ENCODE measurements at places on chromosomes 4 and X.

- H3K36me3 ChIP-seq: peaks cover 7% of the 10 kb centered on the region
- H3K27ac ChIP-seq: no peak overlapping the region
- H3K4me3 ChIP-seq: no peak overlapping the region
- no peaks in the 10 kb centered on the region for H3K4me1 ChIP-seq
- DNase-seq: no peak
Observed at GRCh38 chr4:128159967-128160366, 98.9 kb downstream of the LARP1B start.

- no peak for DNase-seq
- H3K4me3 ChIP-seq: no peak overlapping the region
- no peak overlapping the region for H3K27ac ChIP-seq
- H3K4me1 ChIP-seq: peaks cover 6% of the 10 kb centered on the region
- no peaks in the 10 kb centered on the region for H3K36me3 ChIP-seq
Observed at GRCh38 chr4:86916392-86916791, 18.4 kb upstream of the AFF1 start.

DNA sequence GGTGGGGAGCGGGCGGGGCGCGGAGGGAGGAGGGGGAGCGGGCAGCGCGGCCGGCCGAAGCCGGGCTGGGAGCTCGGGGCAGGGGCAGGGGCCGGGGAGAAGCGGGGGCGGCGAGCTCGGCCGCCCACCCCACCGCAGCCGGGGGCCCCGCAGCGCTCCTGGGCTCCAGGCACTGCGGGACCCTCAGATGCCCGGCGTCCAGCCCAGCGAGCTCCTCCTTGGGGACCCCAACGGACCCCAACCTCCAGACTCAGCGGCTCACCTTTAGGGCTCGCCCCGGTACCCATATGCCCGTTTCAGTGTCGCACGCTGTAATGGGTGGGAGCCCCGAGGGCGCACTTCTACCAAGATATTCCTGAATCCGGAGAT lies 357 bp upstream of the ADGRG2 start:
- H3K27ac ChIP-seq: no peak overlapping the region
- H3K4me1 ChIP-seq: no peaks in the 10 kb centered on the region
- DNase-seq: no peak

DNA sequence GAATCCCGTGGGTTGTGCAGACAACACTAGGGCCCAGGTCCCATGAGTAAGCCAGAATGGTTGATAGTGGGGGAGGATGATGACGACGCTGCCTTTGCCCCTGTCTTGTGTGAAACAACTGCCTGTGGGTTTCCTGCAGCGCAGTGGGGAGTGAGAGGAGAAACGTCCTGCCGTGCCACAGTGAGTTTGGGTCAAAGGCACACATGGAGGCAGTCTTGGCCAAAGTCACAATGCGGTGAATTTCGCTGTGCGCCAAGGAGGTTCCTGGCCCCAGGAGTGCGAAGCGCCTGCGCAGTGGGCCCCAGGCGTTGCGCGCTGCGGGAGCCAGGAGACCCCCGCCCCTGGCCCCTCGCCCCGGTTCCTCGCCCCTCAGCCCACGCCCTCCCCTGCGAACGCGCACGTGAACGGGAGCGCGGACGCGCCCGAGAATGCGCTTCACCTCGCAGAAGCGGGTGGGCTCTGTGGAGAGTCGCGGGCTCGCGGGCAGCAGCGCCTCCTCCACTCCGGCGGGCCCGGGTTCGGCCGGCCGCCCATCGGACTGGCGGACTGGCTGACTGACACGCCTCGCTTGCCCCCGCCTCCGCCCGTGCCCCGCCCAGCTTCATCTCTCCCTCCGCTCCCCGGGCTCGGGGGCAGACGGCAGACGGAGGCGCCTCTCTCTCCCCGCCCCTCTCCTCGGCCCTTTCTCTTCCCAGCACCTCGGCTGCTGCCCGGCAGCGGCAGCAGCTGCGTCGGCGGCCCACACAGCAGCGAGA lies at the start of gene NUDT10:
NUDT10 (plus strand) TSS at position 635 of the 755 bp plus-strand sequence. CDS start 144 bp downstream, outside the sequence.
- H3K36me3 ChIP-seq: no peaks in the 10 kb centered on the region
- H3K4me1 ChIP-seq: peaks cover 13% of the 10 kb centered on the region
- peak; percentile 52 for DNase-seq
- no peaks in the 10 kb centered on the region for H3K27me3 ChIP-seq

GRCh38 chrX:112223391-112223790 lies 140.8 kb upstream of the TRPC5 start:
- no peaks in the 10 kb centered on the region for H3K4me1 ChIP-seq
- H3K27ac ChIP-seq: no peak overlapping the region
- no peak overlapping the region for H3K4me3 ChIP-seq
- DNase-seq: no peak
- peaks cover 2% of the 10 kb centered on the region for H3K27me3 ChIP-seq

GRCh38 chr4:150173432-150173861 lies 95.2 kb downstream of the DCLK2 start:
- H3K27me3 ChIP-seq: no peaks in the 10 kb centered on the region
- H3K4me3 ChIP-seq: no peak overlapping the region
- DNase-seq: no peak
- H3K27ac ChIP-seq: no peak overlapping the region

- H3K27ac ChIP-seq: no peak overlapping the region
- H3K4me3 ChIP-seq: no peak overlapping the region
- no peaks in the 10 kb centered on the region for H3K4me1 ChIP-seq
Observed at GRCh38 chr4:164946810-164947209, 30.6 kb downstream of the TRIM61 start.

- no peaks in the 10 kb centered on the region for H3K4me1 ChIP-seq
- no peak overlapping the region for H3K27ac ChIP-seq
- H3K4me3 ChIP-seq: no peak overlapping the region
- peaks cover 19% of the 10 kb centered on the region for H3K27me3 ChIP-seq
- H3K36me3 ChIP-seq: no peaks in the 10 kb centered on the region
Observed at GRCh38 chr4:5979981-5980380, 38.2 kb downstream of the C4orf50 start.

DNA sequence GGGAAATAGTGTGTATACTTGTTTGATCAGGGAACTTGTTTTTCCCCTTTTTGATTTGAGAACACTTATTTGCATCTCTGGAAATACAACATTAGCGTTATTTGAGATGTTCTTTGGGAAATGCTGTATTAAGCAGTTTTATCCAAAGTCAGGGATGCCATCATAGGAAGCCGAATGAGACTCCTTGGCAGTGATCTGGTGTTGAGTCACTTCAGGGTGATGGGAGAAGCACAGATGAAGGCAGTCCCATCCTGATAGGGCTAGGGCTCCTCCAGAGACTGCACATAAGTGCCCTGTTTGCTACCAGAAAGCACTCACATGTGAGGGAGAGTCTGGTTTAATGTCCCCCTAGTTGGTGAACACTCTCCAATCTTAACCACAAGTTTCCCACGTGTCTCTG lies 62.3 kb downstream of the IL1RAPL1 start:
- no peaks in the 10 kb centered on the region for H3K36me3 ChIP-seq
- no peak for DNase-seq
- no peak overlapping the region for H3K27ac ChIP-seq
- H3K4me3 ChIP-seq: no peak overlapping the region

GRCh38 chr4:19776021-19776459 lies 475.7 kb upstream of the SLIT2 start:
- H3K4me3 ChIP-seq: no peak overlapping the region
- no peaks in the 10 kb centered on the region for H3K27me3 ChIP-seq
- no peak overlapping the region for H3K27ac ChIP-seq
- H3K4me1 ChIP-seq: no peaks in the 10 kb centered on the region
- DNase-seq: no peak

GRCh38 chr4:141078871-141079270 lies 54.4 kb downstream of the RNF150 start:
- no peak for DNase-seq
- no peak overlapping the region for H3K4me3 ChIP-seq
- H3K36me3 ChIP-seq: no peaks in the 10 kb centered on the region
- no peaks in the 10 kb centered on the region for H3K27me3 ChIP-seq

GRCh38 chr4:175954685-175955084 lies 111.0 kb upstream of the WDR17 start:
- DNase-seq: no peak
- H3K27me3 ChIP-seq: no peaks in the 10 kb centered on the region
- H3K27ac ChIP-seq: no peak overlapping the region
- no peak overlapping the region for H3K4me3 ChIP-seq

DNA sequence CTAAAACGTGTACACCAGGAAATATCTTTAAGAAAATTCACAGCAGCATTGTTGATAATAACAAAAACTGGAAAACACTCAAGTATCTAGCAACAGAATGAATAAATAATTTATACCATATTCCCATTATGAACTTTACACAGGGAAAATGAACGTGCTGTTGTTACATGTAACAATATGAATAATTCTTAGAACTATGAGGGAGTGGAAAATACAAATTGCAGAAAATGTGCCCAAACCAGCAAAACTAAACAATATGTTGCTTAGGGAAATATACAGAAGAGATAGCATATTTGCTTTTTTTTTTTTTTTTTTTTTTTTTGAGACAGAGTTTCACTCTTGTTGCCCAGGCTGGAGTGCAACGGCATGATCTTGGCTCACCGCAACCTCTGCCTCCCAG lies 14.8 kb upstream of the FAT1 start:
- no peaks in the 10 kb centered on the region for H3K27me3 ChIP-seq
- no peaks in the 10 kb centered on the region for H3K36me3 ChIP-seq
- no peak overlapping the region for H3K4me3 ChIP-seq
- no peak overlapping the region for H3K27ac ChIP-seq

DNA sequence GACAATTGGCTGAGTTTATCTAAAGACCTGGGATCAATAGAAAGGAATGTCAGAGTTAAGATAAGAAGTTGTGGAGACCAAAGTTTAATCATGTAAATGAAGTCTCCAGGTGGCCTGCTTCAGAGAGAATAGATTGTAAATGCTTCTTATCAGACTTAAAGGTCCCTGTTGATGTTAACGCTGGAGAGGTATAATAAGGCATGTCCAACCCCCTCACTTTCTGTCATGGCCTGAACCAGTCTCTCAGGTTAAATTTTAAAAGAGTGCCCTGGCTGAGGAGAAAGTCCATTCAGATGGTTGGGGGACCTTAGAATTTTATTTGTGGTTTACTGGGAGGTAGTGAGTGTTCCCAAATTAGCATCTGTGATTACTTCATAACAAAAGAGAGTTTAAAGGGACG lies 86.7 kb downstream of the AKAP4 start:
- H3K4me1 ChIP-seq: no peaks in the 10 kb centered on the region
- DNase-seq: no peak
- H3K36me3 ChIP-seq: no peaks in the 10 kb centered on the region
- peaks cover 1% of the 10 kb centered on the region for H3K27me3 ChIP-seq
- H3K27ac ChIP-seq: no peak overlapping the region

DNA sequence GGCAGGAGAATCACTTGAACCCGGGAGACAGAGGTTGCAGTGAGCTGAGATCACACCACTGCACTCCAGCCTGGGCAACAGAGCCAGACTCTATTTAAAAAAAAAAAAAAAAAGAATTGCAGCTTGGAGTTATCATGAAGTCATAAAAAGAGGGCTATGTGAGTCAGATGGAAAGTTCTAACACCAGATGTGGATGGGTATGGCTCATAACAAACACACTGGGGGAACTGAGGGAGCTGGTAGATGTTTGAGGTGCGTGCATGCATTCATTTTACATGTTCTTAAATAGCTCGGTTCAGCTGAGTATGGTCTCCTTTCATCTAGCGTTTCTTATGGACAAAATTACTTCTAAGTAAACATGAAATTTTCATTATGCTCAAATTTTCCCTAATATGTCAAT lies 11.7 kb downstream of the TRMT2B start:
- no peak for DNase-seq
- H3K36me3 ChIP-seq: peaks cover 10% of the 10 kb centered on the region
- no peak overlapping the region for H3K4me3 ChIP-seq
- no peaks in the 10 kb centered on the region for H3K27me3 ChIP-seq
- no peaks in the 10 kb centered on the region for H3K4me1 ChIP-seq

DNA sequence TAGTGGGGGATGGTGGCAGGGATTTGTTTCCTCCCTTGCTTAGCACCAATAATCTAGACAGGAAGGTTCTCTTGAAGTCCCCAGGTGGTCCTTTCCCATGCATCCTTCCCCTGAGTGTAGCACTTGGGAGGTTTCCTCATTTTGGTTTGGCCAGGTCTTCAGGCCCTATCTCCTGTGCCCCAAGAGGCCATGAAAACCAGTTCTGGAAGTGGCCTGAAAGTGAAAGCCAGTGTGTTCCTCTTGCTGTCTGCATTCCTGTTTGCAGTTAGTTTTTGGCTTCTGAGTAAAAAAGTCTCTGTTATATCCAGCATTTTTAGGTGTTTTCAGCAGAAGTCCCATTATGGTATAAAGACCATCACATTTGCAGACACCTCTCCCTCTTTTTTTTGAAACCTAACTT lies 59.5 kb downstream of the MTM1 start:
- H3K27ac ChIP-seq: no peak overlapping the region
- DNase-seq: no peak
- H3K36me3 ChIP-seq: peaks cover 13% of the 10 kb centered on the region
- peaks cover 2% of the 10 kb centered on the region for H3K4me1 ChIP-seq
- no peaks in the 10 kb centered on the region for H3K27me3 ChIP-seq
- no peak overlapping the region for H3K4me3 ChIP-seq

DNA sequence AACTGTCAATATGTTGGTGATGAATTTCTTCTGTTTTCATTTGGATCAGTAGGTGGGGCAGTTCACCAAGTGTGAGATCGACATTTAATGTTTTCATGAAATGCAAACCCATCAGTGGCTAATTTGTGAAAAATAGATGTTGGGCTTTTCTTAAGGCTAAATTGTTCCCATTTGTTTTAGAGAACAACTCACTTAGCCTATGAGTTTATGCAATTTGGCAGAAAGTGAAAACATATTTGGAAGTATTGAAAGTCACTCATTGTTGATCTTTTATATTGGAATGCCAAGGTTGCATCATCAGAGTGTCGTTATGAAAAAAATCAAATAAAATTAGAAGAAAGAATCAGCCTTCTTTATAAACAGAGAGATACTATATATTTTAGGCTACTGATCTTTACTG lies 132.4 kb downstream of the RPA4 start:
- H3K36me3 ChIP-seq: peaks cover 2% of the 10 kb centered on the region
- H3K27ac ChIP-seq: no peak overlapping the region
- no peak for DNase-seq
- no peak overlapping the region for H3K4me3 ChIP-seq

- DNase-seq: no peak
- no peaks in the 10 kb centered on the region for H3K36me3 ChIP-seq
- no peaks in the 10 kb centered on the region for H3K4me1 ChIP-seq
- no peak overlapping the region for H3K4me3 ChIP-seq
- no peak overlapping the region for H3K27ac ChIP-seq
- H3K27me3 ChIP-seq: no peaks in the 10 kb centered on the region
Observed at GRCh38 chrX:38649674-38650647, 88.6 kb downstream of the TSPAN7 start.

DNA sequence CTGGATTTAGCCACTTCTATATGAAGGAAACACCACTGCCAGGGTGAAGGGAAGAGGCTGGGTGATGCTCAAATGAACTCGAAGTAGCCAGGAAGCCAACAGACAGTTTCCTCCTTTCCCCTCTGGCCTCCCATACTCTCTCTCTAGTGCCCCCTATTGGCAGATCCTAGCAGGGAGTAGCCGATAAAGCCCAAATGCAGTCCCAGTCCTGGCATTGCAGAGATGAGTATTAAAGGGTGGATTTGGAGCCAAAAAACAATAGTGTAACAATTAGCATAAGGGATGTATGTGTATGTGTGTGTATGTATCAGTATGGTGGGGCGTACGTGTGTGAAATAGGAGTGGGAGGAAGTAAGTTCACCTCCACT lies 213.8 kb upstream of the LDB2 start:
- DNase-seq: peak; percentile 6
- H3K4me3 ChIP-seq: no peak overlapping the region
- no peaks in the 10 kb centered on the region for H3K4me1 ChIP-seq
- no peak overlapping the region for H3K27ac ChIP-seq

GRCh38 chr4:40486534-40486933 lies 143.1 kb downstream of the RBM47 start:
- DNase-seq: no peak
- no peak overlapping the region for H3K27ac ChIP-seq

Data from activated naive CD8-positive, alpha-beta T cell treated with anti-CD3 and anti-CD28 coated beads, Interleukin-2, amount 50 U/mL, for 24 hours (primary cell).